ENCODE measurements at places on chromosomes 12 and 14.

GRCh38 chr14:100730581-100730980 lies 3.9 kb downstream of the DLK1 start:
- DNase-seq, result no peak

- DNase-seq, result no peak
These were observed 62.5 kb downstream of the CCDC88C start for GRCh38 chr14:91354979-91355685.

- DNase-seq, result no peak
These were observed 146.4 kb upstream of the PRICKLE1 start for GRCh38 chr12:42735861-42736361.

DNA sequence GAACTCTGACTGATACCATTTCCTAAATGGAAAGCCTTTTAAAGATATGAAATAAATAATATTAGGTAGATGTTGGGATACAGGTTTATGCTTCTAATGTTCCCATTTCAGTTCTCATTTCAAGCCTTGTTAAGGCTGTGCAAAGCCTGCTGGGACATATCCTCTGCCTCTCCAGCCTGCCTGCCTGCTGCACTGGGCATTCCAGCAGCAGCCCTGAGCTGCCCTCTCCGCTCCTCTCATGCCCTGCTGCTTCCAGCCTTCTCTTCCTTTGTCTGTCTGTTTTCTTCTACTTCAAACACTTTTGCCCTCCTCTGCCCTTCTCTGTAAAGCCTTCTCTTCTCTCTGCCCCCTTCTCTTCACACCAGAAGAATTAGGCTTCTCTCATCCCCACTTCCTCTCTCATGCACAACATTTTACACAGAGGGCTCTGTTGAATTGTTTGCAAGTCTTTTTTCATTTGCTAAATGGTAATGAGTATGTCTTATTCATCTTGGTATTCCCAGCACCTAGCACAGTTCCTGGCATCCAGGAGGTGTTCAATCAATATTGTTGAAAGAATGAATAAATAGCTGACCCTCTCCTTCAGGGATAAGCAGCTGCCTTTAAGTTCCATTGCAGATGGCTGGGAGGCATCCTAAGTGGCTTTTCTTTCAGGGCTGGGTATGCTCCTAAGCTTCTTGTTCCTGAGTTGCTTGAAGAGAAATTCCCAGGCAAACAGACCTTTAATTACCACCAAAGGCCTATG lies 292.3 kb downstream of the TMEM117 start:
- DNase-seq, result no peak

GRCh38 chr12:110137786-110138185 lies 13.6 kb downstream of the IFT81 start:
- DNase-seq, result no peak

GRCh38 chr14:87745507-87746118 lies 247.4 kb downstream of the GALC start:
- peak; percentile 58 for DNase-seq

DNA sequence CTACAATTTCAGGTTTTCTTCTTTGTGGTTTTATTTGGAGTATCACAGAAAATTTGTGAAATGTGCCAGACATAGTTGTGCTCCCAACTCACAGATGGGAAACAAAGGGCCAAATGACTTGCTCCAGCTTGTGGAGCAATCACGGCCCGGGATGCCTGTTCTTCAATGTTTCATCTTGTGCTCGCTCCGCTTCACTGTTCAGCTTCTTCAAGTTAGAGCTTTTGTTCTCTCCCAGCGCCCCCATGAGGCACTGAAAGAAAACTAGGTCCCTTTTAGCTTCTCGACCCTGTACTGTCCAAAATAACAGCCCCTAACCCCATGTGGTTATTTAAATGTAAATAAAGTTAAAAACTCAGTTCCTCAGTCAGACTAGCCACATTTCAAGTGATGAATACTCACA lies 187.9 kb upstream of the STXBP6 start:
- no peak for DNase-seq

DNA sequence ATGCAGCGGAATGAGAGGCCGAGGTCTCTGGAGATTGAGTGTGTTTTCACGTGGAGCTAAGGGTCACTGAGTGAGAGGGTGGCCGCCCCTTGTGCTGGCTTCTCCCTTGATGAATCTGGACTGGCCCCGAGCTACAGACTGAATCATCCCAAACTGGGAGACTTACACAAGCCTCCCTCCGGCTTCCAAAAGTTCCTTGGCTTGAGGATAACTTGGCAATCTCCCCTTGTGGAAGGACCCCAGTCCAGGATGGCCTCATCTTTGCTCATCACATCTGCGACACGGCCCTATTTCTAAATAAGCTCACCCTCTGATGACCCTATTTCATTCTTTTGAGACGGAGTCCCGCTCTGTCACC lies 41.5 kb upstream of the FBRSL1 start:
- no peak for DNase-seq

Measured in HuH-7.5 (cell line).